Urinary bladder (tissue), 4 donors: ENCODE measurements at places on chromosomes 7 and 10. TPM values are rescaled to one million over a fixed set of nuclear protein-coding genes. Genes with fewer than 3 reads are reported as not detected.

GRCh38 chr10:5550621-5551530 lies 26.1 kb downstream of the CALML3 start:
- no peak for DNase-seq

DNA sequence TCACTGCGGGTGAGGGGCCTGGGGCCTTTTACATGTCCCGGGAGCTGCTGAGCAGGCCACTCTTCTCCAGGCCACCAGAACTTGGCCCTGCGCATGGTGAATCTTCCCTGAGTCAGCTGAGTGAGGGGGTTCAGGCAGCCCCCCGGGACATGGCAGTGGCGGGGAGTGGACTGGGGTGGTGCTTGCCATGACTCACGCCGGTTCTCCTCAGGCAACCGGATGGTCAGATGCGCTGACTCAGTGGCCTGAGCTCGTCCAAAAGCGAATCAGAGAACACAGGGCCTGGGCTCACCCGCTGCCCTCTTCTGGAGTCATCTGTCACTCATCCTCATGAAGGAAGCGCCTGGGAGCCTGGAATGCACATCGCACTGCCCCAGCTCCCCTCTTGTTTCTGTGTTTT lies 33.5 kb downstream of the HTRA1 start:
- DNase-seq: no peak

DNA sequence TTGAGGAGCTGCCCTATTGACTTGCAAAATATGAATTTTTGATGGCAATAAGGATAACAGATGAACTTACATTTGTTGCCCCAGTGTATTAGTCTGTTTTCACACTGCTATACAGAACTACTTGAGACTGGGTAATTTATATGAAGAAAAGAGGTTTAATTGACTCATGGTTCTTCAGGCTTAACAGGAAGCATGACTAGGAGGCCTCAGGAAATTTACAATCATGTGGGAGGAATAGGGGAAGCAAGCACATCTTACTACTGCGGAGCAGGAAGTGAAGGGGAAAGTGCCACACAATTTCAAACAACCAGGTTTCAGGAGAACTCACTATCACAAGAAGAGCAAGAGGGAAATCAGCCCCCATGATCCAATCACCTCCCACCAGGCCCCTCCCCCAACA lies 57.9 kb downstream of the ZNF22 start:
- DNase-seq: no peak

GRCh38 chr10:117075064-117075463 lies 63.0 kb downstream of the VAX1 start:
- no peak for DNase-seq

Gene GBX1
- not detected for total RNA-seq

Gene PLXNA4
- total RNA-seq: 6.5 TPM

Gene KCNK18
- not detected for total RNA-seq

Gene GPR26
- total RNA-seq: not detected

Gene WEE2
- total RNA-seq: 0.42 TPM
